Activated CD4-positive, alpha-beta memory T cell treated with anti-CD3 and anti-CD28 coated beads for 36 hours (primary cell): ENCODE measurements at places on chromosomes 1 and 21. TPM values are rescaled to one million over a fixed set of nuclear protein-coding genes. Genes with fewer than 3 reads are reported as not detected.

Gene KRTAP13-2
- total RNA-seq, result not detected

Gene RIMKLA
- total RNA-seq, result 3.2 TPM

Gene MAP3K21
- 5.5 TPM for total RNA-seq

Gene C1QA
- total RNA-seq, result not detected

Gene PTAFR
- total RNA-seq, result 0.19 TPM

Gene MYOC
- total RNA-seq, result not detected

Gene SRSF10
- 184 TPM for total RNA-seq

Gene MRTO4
- total RNA-seq, result 83.0 TPM

Gene IRF6
- 0.07 TPM for total RNA-seq

Gene IQGAP3
- total RNA-seq, result 19.3 TPM

Gene LMX1A
- not detected for total RNA-seq

Gene KPRP
- not detected for total RNA-seq
